Activated T-helper 17 cell treated with anti-CD3 and anti-CD28 coated beads, Interleukin-2, amount 50 U/mL, for 72 hours (primary cell): ENCODE measurements at places on chromosomes 1 and 21. TPM values are rescaled to one million over a fixed set of nuclear protein-coding genes. Genes with fewer than 3 reads are reported as not detected.

Gene MXRA8
- total RNA-seq = not detected

DNA sequence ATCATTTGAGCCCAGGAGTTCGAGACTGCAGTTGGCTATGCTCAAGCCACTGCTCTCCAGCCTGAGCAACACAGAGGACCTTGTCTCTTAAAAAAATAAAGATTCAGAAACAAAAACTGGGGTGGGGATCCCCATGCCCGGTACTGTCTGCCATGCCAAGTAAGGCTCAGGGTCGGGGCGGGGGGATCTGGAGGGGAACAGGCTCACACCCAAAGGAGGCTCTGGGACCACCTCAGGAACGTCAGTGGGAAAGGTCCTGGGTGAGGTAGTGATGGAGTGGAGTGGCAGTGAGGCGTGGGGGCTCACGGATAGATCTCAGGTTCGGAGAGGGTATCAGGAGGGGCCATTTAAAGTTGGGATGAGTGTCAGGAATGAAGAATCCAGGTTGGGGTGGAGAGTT is 765 bp upstream of the S100A4 start:
- ATAC-seq = no peak

DNA sequence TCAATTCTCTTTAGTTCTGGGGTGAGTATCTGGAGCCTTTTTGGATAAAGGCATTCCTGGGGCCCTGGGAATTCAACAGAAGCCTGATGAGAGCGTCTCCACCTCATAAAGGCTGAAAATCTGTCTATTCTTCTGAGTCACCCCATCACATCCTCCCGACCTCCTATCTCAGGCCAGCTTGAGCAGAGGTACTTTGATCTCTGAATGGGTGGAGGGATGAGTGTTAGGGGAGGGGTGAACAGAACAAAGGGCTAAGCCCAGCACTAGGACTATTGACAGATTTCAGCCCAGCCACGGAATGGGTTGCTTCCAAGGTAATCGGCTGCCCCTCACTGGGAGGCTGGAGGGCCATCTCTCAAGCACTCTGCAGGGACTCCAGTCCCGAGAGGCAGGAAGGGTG is 2.5 kb upstream of the MYBPH start:
- no peak for ATAC-seq

Gene KAZN
- 0.22 TPM for total RNA-seq

GRCh38 chr1:190126728-190127127 is 350.9 kb downstream of the BRINP3 start:
- ATAC-seq = no peak

GRCh38 chr21:43207868-43208267 is 39.1 kb downstream of the CRYAA start:
- ATAC-seq = no peak

- no peak for ATAC-seq
Observed at GRCh38 chr1:110584045-110584444, 22.1 kb downstream of the KCNA2 start.

DNA sequence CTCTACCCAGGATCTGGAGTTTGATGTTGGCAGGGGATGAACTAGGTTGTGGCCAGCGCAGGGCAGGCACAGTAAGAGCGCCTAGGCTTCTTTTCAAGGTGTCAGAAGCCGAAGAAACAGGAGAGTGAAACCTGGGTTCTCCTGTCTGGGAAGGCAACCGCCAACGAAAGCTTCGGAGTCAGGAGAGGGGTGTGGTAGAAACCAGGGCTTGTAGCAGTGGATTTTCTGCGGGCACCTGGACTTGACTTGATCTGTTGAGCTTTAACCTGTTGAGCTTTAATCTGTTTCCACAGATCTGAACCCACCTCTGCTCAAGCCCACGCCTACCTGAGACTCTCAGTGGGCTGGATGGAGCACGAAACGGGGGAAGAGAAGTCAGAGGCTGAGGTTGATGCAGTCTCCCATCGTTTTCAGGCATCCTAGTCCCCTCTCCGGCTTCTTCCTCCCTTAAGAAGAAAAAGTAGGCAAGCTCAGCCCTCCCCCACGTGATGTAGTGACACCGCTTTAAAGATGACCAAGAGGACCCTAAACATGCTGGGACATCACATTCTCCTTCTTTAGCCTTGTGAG is 9.3 kb downstream of the HLX start:
- no peak for ATAC-seq

DNA sequence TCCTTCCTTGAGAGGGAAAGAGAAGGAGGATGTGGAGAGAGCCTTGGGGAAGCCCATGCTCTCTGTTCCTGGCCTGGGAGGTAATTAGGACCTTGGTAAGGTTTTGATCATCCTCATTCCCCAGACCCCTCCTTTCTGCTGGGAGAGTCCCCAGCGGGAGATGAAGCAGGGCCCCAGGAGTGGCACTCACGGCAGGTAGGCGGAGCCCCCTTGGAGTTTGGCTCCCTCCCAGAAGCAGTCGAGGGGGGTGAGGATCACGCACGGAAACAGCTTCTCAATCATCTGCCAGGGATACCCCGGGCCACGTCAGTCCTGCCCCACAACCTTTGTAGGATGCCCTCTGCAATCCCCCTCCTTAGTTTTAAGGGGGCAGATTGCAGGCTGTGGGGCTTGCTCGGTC is 11.5 kb downstream of the PTCH2 start:
- no peak for ATAC-seq

Gene LCE6A
- total RNA-seq = not detected

- ATAC-seq = no peak
Observed at GRCh38 chr21:41488080-41488479, 19.9 kb downstream of the TMPRSS2 start.

- no peak for ATAC-seq
Observed at GRCh38 chr1:22828484-22829308, 118.1 kb downstream of the EPHB2 start.

DNA sequence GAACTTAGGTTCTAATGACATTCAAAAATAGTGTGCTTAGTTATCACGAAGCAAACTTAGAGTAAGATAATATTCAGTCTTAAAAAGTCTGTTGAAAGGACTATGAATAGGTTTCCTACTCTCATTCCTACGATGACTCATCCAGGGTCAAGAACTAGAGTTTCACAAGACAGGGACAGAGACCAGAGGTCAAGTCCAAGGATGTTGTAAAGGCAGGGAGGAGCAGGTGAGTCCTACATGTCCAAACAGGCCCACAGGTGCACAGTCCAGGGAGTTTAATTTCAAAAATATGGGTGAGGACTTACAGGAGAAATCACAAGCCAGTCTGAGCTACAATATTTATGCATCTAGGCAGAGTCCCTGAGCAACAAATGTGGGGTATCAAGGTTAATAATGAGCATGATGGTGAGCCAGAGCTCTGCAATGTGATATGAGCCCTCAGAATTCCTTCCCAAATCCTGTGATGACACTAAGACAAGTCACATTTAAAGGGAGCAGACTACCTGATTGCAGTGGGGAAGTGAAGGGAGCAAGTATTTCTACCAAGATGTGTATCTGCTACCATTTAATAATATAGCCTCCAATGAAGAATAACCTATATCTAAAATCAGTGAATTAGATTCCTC is 100.0 kb upstream of the NRIP1 start:
- no peak for ATAC-seq

GRCh38 chr21:31483146-31483545 is 139.1 kb upstream of the TIAM1 start:
- no peak for ATAC-seq

GRCh38 chr1:27605796-27606707 is 2.1 kb upstream of the AHDC1 start:
- no peak for ATAC-seq

- no peak for ATAC-seq
Observed at GRCh38 chr1:94929351-94930217, 2.7 kb upstream of the CNN3 start.

Gene E2F2
- 24.1 TPM for total RNA-seq

Gene SPRR5
- not detected for total RNA-seq

Gene TTLL7
- total RNA-seq = 6.3 TPM

Gene IFI16
- 217 TPM for total RNA-seq

- ATAC-seq = no peak
Observed at GRCh38 chr1:31084782-31085569, 19.5 kb upstream of the PUM1 start.

Gene SPRR1B
- total RNA-seq = not detected

Gene XCL1
- total RNA-seq = 0.50 TPM

DNA sequence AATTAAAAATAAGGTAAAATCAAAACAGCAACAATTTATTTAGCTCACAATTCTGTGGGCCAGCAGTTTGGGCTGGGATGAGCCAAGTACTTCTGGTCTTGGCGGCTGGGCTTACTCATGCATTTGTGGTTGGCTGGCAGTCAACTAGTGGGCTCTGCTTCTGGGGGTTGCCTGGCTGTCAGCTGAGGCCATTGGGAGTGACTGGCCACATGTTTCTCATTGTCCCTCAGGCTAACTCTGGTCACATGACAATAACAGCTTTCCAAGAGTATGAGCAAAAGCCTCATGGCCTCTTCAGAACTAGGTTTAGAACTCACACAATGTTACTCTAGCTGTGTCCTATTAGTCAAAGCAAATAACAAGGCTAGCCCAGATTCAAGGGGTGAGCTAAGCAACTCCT is 15.6 kb upstream of the CHIA start:
- peak; percentile 85 for ATAC-seq

- peak; percentile 58 for ATAC-seq
Observed at GRCh38 chr1:184604152-184604900, 150.3 kb downstream of the EDEM3 start.

DNA sequence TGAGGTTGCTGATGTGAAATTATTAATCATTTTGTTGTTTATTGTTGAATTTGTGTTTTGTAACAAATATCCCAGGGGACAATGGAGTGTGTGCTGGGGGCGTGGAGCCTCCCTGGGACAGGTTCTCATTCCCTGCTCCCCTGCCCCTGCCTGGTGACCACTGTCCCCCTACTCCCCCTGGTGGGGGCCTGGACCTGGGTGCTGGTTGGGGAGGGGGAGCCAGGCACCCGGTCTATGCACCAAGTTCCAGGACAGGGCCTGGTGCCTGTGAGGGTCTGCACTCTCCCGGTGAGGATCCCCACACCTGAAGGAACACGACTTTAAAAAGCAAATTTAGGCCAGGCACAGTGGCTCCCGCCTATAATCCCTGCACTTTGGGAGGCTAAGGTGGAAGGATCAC is 42.4 kb downstream of the CHD5 start:
- no peak for ATAC-seq

GRCh38 chr1:217109928-217110327 is 386.7 kb upstream of the ESRRG start:
- no peak for ATAC-seq

Gene KCNK1
- total RNA-seq = 10.0 TPM

Gene BGLAP
- total RNA-seq = 3.2 TPM

Gene FCRL4
- not detected for total RNA-seq

Gene LCE1E
- not detected for total RNA-seq

DNA sequence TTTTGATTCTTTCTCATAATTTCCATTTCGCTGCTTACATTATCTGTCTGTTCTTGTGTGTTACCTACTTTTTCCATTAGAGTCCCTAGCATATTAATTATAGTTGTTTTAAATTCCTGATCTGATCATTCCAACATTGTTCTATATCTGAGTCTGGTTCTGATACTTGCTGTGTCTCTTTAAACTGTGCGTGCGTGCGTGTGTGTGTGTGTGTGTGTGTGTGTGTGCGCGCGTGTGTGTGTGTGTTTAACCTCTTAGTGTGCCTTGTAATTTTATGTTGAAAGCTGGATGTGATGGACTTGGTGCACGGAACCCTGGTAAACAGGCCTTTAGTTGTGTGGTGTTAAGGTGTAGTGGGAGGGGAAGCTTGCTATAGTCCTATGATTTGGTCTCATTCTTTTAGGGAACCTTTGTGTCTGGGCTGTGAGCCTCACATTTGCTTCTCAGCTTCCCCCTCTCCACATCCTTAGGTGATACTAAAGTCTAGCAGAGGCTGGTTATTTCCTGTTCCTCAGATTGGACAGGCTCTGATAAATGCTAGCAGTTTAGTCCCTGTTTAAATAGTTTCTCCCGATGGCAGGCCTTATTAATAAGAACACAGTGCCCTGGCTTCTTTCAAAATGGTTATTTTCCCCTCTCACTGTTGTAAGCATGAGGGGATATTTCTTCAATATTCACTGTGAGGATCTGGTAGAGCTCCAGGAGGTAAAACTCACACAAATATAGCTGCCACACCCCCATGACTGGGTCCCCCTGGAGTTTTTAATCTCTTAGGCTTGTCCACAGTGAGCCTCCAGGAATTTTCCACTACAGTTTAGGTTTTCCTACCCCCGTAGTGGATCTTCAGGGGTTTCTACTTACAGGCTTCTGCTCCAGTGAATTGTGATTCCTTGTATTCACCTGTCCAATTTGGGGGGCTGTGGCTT is 118.3 kb downstream of the GALNT2 start:
- no peak for ATAC-seq

GRCh38 chr1:30929135-30929889 is 20.8 kb upstream of the SDC3 start:
- peak; percentile 72 for ATAC-seq

- no peak for ATAC-seq
Observed at GRCh38 chr1:206831650-206832049, 33.8 kb upstream of the IL20 start.

Gene OR2G6
- total RNA-seq = not detected

DNA sequence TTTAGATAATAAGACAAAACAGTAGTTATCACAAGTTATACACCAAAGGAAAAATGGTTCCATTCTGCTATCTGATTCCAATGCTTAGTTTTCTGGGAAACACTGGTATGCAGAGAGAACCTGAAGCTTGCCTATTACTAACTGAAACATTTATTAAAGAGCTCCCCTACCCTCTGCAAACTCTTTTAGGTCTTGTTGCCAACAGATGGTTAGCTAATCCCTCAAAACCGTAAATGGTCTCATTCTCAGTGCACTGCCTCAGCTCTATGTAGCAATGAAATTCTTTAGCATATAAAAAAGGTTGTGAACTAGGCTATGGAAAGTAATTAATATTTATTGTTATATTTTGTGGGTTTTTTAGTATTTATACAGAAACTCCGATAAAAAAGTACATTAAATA is 20.4 kb downstream of the C21orf91 start:
- no peak for ATAC-seq

Gene AMY1B
- total RNA-seq = not detected

DNA sequence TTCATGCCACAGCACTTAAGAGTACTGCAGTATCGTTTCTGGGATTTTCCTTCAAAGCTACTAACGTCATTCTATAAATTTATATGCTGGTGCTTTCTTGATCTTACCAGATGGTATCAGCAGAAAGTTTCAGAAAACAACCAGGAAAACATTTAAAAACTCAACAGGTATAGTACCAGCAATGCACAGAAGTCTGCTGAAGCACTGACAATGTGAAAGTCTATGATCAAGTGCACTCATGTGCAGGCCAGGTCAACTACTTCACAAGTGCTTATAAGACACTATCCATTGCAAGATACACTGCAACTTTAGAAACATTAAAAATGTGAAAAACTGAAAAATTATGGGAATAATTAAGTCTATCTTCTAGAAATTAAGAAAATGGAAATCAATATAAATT is 34.7 kb downstream of the LYST start:
- no peak for ATAC-seq

- ATAC-seq = peak; percentile 56
Observed at GRCh38 chr1:158930504-158930903, 848 bp upstream of the PYHIN1 start.

DNA sequence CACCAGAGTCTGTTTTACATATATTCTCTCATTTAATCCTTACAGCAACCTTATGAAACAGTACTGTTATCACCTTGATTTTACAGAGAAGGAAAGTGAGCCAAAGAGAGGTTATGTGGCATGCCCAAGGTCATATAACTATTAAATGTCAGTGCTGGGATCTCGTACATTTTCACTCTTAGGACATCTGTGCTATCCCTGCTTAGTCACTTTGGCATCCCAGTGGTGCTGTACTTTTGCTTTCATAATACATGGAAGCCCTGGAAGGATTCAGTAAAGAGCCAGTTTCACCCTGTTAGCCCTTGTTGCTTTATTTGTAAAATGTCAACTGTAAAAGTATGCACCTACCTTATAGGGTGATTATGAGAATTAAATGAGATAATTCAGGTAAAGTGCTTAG is 104.4 kb downstream of the NFIA start:
- ATAC-seq = no peak

Gene TNFRSF18
- 105 TPM for total RNA-seq

Gene SASS6
- 14.1 TPM for total RNA-seq
